A549 (cell line): ENCODE measurements at places on chromosomes 7 and 10.

DNA sequence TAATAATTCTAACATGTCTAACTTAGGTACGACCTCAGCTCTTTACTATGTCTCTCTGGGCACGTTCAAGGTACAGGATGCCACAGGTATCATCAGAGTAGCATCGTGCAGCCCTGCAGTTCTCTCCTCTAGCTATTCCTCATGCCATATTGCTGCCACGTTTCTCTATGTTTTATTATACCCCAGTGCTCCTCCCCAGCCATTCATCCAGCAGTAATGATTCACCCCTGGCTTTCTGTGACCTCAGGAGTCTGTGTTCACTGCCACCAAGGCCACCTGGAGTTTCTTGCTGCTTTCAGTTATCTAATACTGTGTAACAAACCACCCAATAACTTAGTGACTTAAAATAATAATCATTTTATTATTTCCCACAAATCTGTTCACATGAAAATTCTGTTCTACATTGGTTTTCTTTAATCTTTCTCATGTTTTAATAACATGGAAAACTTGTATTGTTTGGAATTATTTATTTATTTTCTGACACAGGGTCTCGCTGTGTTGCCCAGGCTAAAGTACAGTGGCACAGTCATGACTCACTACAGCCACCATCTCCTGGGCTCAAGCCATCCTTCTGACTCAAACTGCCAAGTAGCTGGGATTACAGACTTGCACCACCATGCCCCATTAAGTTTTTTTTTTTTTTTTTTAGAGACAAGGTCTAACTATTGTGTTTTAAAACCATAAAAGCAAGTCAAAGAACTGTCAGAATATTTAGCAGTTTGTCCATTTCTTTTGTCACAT is 21.8 kb downstream of the REEP3 start:
- peak; percentile 30 for DNase-seq

DNA sequence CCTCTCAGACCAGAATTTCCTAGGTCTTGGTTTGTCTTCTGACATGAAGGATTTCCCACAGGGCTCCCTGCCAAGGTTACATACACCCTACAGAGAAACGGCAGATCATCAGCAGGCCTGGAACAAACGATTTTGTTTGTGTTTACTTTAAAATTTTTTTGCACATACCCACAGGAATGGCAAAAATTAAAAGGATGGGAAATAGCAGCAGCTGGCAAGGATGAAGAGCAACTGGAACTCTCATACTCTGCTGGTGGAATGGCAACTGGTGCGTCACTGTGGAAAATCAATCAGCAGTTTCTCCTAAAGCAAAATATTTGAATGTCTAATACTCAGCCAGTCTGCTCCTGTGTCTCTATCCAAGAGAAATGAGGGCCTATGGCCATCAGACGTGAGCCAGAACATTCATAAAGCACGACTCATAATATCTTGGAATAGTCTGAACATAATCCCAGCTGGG is 6.5 kb downstream of the BAIAP2L1 start:
- no peak for DNase-seq

- DNase-seq, result no peak
Measured at GRCh38 chr10:20712774-20713173, 184.3 kb downstream of the NEBL start.

DNA sequence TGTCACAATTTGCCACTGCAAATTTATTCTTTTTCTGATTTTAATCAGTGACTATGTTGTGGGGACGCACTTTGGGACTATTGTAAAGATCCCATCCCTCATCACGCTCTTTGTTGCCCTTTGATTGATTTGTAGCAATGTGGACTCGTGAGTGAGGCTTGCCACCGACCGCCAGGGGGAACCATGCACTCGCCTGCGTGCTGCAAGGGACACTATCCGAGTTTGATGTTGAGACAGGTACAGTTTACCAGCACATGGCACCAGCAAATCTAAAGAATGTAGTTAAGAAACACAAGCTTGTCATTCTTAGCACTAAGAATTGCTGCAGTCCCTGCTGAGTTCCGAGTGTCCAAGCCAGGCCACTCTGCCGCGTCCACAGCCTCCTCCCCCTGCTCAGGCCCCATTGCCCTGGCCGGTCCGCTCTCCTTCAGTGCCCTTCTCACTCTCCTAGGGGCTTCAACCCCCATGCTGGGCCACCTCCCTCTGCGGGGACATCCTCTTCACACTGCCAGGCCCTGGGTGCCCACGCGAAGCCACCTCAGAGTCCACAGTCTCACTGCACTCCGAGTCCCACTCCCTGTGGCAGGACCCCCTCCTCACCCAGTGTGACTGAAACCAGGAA is 2.0 kb upstream of the SFTPA2 start:
- peak; percentile 68 for DNase-seq

GRCh38 chr10:14543046-14543903 is 212.6 kb upstream of the FRMD4A start:
- DNase-seq, result no peak

GRCh38 chr7:17118412-17118811 is 180.0 kb upstream of the AHR start:
- no peak for DNase-seq

DNA sequence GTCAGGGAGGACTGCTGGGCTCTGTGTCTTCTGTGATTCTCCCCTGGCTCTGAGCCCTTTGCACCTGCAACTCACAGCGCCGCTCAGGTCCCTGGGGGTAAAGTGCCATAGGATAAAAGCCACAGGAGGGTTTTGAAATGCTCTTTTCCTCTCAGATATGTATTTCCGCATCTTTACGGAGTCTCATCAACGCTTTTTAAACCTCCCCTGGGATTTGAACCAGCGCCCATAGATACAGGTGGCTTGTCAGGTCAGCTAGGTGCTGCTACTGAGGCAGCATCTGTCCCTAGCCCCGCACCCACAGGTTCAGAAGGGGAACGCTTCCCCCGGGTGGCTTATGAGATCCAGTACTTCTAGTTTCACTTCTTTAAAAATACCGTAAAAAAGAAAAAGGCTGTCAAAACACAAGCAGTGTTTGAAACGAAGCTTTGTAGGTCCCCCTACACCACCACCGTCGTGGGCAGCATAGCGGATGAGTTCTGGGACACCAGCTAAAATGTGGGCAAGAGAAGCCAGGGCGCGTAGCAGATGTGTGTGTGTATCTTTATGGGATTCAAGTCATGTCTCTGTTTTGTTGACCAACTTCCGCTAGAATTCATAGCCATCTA is 173.5 kb downstream of the CUX1 start:
- no peak for DNase-seq

DNA sequence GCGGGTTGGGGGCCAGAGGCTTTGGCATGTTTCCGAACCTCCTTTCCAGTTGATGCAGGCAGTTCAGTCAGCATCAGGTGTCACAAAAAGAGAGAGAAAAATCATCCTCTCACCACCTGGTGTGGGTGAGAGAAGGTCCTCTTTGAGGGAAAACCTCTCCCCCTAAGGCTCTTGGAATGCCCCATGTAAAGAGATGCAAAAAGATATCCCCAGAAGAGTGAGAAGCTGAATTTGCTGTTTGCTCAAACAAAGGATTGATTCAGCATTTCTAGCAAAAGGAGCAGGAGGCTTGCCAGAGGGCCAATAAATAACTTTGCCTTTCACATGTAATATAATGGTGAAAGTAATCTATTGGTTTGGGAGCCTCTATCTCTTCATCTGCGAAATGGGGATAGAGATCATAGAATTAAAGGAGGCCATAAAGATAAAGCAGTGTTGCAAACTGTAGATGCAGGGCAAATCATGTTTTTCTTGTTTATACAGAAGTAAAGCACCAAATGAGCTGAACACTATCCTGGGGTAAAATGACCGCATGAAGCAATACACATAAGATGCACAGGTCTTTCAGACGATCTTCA is 425.9 kb downstream of the LRMDA start:
- no peak for DNase-seq

DNA sequence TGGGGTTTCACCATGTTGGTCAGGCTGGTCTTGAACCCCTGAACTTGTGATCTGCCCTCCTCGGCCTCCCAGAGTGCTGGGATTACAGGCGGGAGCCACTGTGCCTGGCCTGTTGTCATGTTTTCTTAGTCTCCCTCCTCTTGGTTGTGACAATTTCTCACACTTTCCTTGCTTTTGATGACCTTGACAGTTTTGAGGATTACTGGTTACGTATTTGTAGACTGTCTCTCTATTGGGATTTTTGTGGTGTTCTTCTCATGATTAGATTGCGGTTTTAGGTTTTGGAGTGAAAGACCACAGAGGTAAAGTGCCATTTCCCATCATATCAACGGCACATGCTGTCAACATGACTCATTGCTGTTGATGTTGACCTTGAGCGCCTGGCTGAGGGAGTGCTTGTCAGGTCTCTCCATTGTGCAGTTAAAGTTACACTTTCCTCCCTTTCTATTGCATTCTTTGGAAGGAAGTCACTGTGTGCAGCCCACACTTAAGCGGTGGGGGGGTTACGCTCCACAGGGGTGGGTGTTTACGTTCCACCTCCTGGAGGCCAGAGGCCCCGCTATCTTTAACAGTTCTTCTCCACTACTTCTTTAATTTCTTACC is 10.8 kb downstream of the NEURL1 start:
- DNase-seq, result peak; percentile 77

DNA sequence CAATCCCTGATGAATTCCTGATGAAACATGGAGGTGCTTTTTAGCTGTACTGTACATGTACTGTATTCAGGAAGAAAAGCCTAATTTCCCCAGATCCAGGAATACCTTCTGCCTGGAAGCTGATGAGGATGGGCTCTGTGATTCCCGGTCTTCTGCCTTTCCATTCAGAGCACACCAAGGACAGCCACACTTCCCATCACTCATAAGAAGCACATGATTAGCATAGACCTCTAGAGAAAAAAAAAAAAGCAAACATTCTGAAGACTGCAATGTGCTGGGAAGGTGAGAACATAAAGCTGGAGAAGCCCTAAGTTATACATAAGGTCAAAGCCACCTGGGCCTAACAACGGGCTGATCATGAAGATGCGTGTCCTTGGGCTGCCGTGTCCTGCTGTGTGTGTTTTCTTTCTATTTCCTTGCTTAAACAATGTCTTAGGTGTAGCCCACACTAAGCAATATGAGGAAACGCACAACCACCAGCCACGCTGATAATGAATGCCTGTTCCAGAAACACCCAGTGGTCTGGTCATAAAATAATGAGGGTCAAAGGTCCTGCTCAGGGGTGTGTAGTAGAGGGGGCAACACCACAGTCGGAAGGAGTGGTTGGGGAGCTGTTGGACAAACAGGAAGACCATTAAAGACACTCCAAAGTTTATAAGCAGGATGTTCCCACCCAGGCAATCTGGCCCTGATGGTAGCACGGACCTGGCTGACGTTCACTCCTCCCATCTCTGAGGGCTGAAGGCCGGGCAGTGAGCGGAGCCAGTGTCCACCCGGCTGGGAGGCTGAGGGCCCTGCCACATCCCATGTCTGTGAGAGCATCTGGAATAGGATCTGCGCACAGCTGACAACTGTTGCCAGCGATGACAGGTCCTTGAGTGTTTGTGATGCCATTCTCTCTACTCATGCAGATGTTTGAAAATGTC is 7.9 kb downstream of the PKD1L1 start:
- DNase-seq, result no peak

GRCh38 chr7:15280078-15280733 is 281.6 kb downstream of the AGMO start:
- DNase-seq, result no peak

DNA sequence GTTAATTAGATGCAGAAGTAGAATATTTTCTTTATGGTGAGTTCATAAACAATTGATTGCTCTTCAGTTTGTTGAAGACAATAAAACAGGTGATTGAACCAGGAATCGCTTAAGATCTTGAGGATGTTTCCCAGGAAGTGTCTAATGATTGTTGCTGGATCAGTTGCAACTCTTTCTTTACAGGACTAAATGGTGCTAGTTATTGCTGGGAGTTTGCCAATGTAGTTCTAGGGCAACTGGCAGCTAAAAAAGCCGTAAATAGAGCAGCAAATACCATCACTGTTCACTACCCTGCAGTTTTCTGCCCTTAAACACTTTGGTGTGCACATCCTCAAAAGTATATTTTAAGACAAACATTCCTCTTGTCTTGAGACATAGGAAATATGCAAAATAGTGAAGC is 119.2 kb upstream of the ANK3 start:
- DNase-seq, result no peak

GRCh38 chr10:14325325-14325955 is 5.3 kb downstream of the FRMD4A start:
- peak; percentile 18 for DNase-seq

DNA sequence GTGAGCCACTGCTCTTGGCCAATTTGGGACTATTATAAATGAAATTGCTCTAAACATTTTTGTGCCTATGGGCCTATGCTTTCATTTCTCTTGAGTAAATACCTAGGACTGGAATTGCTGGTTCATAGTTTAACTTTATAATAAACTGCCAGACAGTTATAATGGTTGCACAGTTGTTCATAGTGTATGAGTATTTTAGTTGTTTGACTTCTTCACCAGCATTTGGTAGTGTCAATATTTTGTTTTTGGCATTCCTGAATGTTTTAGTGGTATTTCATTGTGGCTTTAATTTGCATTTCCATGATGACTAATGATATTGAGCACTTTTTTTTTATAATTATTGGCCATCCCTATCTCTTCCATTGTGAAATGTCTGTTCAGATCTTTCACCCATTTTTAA is 29.5 kb downstream of the PLEKHA8 start:
- no peak for DNase-seq

DNA sequence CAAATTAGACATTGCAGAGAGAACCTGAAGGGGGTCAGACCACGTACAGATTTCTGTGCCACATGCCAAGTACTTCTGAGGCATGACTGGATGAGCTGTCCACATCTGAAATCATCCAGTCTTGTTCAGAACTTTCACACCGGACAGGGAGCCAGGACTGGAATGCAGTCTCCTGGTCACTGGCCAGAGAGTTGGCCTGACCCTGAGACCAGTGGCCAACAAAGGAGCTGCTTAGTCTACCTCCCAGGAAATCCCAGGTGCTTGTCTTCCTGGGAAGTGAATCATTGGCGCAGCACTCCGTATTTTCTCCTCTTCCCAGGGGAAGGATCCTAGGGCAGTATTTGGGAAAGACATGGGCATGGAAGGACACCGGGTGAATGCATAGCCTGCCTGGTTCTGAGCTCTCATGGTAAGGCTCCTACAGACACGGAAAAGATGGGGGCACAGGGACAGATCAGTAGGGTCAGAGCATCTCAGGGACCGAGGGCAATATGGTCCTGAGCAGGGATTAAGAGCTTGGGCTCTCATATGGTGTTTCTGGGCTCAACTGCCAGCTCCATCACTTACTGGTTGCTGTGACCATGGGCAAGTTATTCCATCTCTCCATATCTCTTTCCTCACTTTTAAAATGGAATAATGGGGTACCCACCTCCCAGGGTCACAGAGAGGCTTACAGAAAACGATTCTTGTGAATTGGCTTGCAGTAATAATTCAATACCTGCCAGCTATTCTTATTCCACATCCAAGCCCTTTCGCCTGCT is 1.3 kb upstream of the SCD start:
- peak; percentile 45 for DNase-seq

DNA sequence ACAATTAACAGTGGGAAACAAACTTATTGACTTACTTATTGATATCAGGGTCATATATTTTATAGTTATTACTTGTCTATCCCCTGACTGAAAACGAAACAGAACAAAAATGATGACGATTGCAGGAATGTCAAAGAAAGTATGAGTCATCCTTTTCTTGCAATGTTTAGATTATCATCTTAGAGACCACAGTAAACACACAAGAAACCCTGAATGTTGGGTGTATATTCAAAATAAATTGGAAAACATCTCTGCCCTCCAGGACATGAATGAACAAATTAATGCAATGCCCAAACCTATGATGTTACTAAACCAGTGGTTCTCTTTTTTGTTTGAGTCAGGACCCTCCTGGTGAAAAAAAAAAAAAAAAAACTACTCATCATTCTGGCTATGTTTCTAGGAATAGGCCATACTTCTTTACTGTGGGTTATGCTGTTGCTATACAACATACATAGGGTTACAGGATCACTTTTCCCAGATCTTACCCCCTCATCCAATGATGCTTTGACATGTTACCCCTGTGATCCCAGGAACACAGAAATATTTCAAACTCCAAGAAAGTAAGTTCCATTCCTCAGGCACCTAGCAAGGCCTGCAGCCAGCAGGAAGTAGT is 623.4 kb upstream of the IGFBP3 start:
- no peak for DNase-seq
